ENCODE measurements at places on chromosomes 7 and 10. TPM values are rescaled to one million over a fixed set of nuclear protein-coding genes. Genes with fewer than 3 reads are reported as not detected.

GRCh38 chr10:12929381-12929780, 72.1 kb downstream of the CCDC3 start:
- no peak overlapping the region for H3K27ac ChIP-seq
- H3K27me3 ChIP-seq = peaks cover 6% of the 10 kb centered on the region
- H3K4me1 ChIP-seq = no peaks in the 10 kb centered on the region

DNA sequence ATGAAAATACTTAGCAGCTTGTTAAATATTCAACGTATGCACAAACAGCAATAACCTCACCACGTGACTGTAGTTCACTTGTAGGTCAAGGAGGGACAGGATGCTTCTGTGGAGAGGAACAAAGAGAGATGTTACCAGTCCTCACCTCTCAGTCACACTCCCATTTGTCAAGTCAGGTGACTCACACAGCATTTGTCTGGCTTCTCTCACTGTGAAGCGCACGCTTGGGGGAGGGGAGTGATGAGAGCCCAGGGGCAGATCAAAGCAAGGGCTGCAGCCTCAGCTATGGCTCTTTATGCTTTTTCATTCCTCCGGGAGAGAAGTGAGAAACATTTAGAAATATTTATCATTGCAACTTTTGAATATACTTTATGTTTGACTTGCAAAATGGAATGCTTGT, 2.9 kb upstream of the RBM20 start:
- H3K4me3 ChIP-seq = no peak overlapping the region
- H3K27me3 ChIP-seq = peaks cover 43% of the 10 kb centered on the region
- no peaks in the 10 kb centered on the region for H3K36me3 ChIP-seq
- no peak for DNase-seq

- no peak for DNase-seq
- H3K27ac ChIP-seq = no peak overlapping the region
- H3K27me3 ChIP-seq = no peaks in the 10 kb centered on the region
- H3K36me3 ChIP-seq = peaks cover 25% of the 10 kb centered on the region
- no peak overlapping the region for H3K4me3 ChIP-seq
- H3K4me1 ChIP-seq = peaks cover 50% of the 10 kb centered on the region
Measured at GRCh38 chr7:92778972-92779371, 57.4 kb downstream of the CDK6 start.

KCNMA1 gene
- 2.8 TPM for total RNA-seq

DNA sequence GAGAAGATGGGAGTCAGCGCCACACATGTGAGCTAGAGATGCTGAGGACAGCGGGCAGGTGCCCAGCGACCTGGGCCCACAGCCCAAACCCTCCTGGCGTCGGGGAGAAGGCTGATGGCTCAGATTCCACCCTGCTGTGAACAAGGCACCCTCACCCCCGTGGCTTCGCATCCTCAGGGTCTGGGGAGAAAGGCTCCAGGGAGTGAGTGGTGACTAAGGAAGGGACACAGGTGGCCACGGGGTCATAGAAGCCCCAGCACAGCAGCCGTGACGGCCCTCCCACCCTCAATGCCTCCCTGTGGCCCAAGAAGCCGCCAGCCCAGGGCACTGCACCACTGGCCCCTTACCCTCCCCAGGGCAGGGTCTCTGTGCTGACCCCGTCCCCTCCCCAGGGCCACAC, 19.6 kb downstream of the INTS1 start:
- no peak overlapping the region for H3K27ac ChIP-seq
- no peak overlapping the region for H3K4me3 ChIP-seq
- no peaks in the 10 kb centered on the region for H3K36me3 ChIP-seq
- DNase-seq = no peak

AOC1 gene
- total RNA-seq = not detected

DNA sequence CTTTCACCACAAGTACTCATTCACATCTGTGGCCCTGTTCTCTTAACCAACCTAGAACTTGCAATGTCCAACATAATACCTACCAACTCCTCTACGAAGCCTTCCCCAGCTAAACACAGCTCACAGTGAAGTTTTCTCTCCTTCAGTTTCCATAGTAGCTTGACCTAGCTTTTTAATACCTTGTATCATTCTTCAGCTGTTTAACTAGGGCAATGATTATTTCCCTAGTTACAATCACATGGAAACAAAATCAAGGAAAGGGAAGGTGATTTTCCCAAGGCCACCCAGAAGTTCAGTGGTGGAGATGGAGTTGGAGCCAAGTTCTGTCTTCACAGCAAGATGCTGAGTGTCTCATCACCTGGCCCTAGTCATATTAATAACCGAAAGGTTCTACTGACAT, 16.3 kb downstream of the CDHR3 start:
- H3K27ac ChIP-seq = no peak overlapping the region
- H3K36me3 ChIP-seq = no peaks in the 10 kb centered on the region
- H3K4me1 ChIP-seq = no peaks in the 10 kb centered on the region
- DNase-seq = no peak
- H3K4me3 ChIP-seq = no peak overlapping the region
